Activated CD4-positive, alpha-beta memory T cell treated with anti-CD3 and anti-CD28 coated beads, Interleukin-2, amount 10 ng/mL, durations not matched to agents 7 days and 5 days (primary cell): ENCODE measurements at places on chromosomes 11 and 22. TPM values are rescaled to one million over a fixed set of nuclear protein-coding genes. Genes with fewer than 3 reads are reported as not detected.

SWAP70 gene
- total RNA-seq = 8.6 TPM

SCGB2A2 gene
- total RNA-seq = not detected

F2 gene
- not detected for total RNA-seq

MRGPRX4 gene
- total RNA-seq = not detected

CEP164 gene
- 45.6 TPM for total RNA-seq

MMP12 gene
- total RNA-seq = not detected

GLYAT gene
- not detected for total RNA-seq

ZNF195 gene
- total RNA-seq = 33.5 TPM

OR51E2 gene
- not detected for total RNA-seq

FIBIN gene
- not detected for total RNA-seq

YPEL1 gene
- 17.5 TPM for total RNA-seq

SMIM35 gene
- 0.45 TPM for total RNA-seq

SEPTIN5 gene
- not detected for total RNA-seq

MIOX gene
- total RNA-seq = 0.60 TPM

SHISAL1 gene
- total RNA-seq = not detected

RPL27A gene
- total RNA-seq = 817 TPM

FGF4 gene
- total RNA-seq = not detected

INS gene
- not detected for total RNA-seq

MRGPRE gene
- total RNA-seq = not detected

SCGB1D2 gene
- not detected for total RNA-seq

MTCH2 gene
- total RNA-seq = 87.8 TPM

PDE3B gene
- 73.9 TPM for total RNA-seq

- DNase-seq = no peak
Measured at GRCh38 chr11:85316967-85317366, 310.2 kb downstream of the DLG2 start.

GRCh38 chr11:25449091-25449490 lies 882.8 kb upstream of the ANO3 start:
- no peak for DNase-seq

DNA sequence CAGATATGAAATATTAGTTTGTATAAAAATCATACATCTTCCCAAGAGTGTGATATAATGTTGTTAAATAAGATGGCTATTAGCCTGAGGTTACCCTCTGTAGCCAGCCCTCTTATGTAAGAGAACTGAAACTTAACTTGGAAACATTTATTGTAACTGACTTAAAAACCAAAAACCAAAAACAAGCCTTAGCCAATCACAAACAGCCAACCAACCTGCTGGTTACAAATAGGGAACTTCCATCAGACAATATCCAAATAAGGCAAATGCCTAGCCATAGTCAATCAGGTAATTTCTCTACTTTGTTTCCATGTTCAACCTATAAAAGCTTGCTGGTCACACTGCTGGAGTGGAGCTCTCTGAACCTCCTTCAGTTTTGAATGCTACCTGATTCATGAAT lies 14.1 kb downstream of the KBTBD3 start:
- no peak for DNase-seq

DNA sequence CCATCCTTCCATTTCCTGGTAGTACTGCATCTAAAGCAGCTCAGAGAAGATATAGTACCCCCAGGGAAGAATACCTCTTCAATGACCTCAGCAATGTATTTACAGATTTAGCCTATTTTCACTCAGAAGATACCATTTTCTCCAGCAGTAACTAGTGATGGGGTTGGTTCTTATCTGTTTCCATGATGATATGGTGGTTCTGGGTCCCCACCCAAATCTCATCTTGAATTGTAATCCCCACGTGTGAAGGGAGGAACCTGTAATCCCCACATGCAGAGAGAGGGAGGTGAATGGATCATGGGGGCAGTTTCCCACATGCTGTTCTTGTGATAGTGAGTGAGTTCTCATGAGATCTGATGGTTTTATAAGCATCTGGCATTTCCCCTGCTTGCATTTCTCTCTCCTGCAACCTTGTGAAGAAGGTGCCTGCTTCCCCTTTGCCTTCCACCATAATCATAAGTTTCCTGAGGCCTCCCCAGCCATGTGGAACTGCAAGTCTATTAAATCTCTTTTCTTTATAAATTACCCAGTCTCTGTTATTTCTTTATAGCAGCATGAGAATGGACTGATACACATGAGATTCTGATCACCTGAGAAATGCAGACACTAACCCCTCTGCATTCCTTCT lies 139.2 kb downstream of the CCDC81 start:
- no peak for DNase-seq

DNA sequence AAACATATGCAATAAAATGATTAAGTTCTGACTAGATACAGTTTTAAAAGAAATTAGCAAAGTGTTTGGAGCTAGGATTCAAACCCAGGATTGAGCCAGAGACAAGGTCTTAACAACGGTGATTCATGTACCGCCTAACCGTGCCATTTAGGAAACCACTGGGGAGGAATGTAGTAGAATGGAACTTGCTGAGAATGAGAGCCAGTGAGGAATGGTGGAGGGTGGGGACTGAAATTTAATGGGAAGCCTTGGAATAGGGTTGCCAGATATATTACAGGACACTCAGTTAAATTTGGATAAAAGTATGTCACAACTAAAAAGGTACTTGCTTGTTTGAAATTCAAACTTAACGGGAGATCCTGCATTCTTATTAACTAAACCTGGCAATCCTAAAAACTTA lies 30.4 kb upstream of the TMEM86A start:
- no peak for DNase-seq

- no peak for DNase-seq
Measured at GRCh38 chr11:77823775-77824174, 2.8 kb downstream of the AAMDC start.

GRCh38 chr11:46279126-46280099 lies 2.0 kb downstream of the CREB3L1 start:
- no peak for DNase-seq

- DNase-seq = no peak
Measured at GRCh38 chr11:113732092-113732491, 26.0 kb upstream of the TMPRSS5 start.

DNA sequence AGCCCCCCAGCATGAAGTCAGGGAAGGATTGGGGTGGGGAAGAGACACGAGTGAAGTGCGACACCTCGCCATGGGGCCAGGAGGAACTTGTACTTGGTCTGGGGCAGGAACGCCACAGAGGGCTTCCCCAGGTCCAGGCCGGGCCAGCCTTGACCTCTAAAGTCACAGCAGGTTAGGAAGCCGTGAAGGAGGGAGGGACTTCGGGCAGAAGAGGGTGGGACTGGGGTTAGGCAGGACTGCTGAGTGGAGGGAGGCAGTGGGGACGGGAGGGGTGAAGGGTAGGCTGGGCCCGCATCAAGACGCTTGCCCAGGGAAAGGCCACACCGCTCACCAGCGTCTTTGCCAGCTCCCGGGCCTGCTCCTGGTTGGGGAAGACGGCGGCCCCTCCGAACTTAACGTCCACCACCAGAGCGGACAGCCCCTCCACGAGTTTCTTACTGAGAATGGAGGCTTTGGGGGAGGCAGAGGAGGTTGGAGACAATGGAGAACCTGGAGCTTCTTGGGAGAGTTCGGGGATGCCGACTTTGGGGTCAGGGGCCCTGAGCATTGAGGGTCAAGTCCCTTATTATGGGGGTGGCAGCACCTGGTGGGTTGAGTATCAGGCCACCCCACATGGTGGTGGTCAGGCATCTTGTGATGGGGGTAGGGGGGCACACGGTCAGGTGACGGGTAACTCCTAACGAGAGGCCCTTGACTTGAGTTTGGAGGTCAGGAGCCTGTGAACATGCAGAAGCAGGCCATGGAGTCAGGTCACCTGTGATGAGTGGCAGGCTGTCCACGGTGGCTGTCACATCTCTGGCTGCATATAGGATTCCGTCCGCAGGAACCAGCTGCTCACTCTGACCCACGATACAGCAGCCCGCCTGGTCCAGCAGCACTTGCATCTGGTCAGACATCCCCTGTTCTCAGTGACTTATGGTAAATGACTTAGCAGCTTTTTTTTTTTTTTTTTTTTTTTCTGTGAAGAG lies 1.7 kb upstream of the SCO2 start:
- DNase-seq = peak; percentile 69

GRCh38 chr11:113472471-113472870 lies 2.7 kb downstream of the DRD2 start:
- DNase-seq = no peak

- DNase-seq = no peak
Measured at GRCh38 chr11:30423279-30423648, 100.4 kb downstream of the ARL14EP start.

DNA sequence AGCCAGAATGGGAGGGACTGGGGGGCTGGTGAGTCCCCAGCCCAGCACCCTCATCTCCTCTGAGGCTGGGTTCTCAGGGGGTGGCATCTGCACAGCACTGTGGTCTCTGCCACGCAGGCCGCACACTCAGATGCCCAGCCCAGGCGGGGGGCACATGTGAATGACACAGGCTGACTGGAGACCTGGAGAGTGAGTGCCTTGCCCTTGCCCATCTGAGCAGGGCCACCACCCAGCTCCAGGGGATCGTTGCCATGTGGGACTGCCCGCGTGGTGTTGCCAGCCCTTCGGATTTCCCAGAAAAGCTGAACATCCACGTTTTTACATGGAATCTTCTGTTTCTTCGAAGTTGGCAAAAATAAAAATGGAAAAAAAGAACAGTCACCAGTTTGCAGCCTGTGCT lies 18.9 kb downstream of the PRDM11 start:
- DNase-seq = no peak

- DNase-seq = no peak
Measured at GRCh38 chr11:16357775-16358174, 1.4 kb upstream of the SOX6 start.

GRCh38 chr11:32960553-32961164 lies 55.0 kb upstream of the DEPDC7 start:
- DNase-seq = no peak

DNA sequence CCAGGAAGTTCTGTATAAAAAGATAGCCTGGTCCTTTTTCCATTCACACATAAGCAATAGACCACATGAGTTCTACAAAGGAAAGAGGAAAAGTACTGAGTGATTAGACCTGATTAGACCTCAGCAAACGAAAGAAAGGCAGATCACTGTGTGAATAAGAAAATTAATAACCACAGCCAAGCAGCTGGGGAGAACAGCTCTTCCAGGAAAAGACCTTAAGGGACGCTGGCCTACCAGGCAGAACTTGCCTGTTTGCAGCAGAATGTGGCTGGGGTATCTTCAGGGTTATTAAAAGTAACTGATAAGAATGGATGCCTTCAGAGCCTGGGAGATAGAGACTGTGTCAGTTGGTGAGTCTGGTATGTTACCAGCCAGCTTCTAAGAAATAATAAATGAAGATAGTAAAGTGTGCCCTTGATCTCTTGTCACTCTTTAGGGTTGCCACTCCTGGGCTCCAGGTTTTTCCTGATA lies 172.9 kb downstream of the DBX1 start:
- DNase-seq = no peak

DNA sequence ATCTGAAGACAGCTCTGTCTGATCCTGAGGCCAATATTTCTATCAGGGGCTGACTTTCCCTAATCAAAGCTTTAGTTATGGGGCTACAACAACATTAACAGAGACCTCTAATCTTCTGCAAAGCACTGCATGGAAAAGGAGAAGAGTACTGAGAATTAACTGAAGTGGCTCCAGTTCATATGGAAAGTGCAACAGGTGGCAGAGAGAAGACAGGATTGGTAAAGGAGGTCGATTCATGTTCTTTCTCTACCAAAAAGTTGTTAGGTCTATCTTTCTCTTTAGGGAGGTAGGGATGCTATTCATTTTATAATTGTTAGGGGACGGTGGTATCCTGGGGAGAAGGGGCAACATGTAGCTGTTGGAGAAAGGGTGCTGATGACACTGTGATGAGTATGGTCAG lies 232.7 kb upstream of the NARS2 start:
- DNase-seq = no peak

DNA sequence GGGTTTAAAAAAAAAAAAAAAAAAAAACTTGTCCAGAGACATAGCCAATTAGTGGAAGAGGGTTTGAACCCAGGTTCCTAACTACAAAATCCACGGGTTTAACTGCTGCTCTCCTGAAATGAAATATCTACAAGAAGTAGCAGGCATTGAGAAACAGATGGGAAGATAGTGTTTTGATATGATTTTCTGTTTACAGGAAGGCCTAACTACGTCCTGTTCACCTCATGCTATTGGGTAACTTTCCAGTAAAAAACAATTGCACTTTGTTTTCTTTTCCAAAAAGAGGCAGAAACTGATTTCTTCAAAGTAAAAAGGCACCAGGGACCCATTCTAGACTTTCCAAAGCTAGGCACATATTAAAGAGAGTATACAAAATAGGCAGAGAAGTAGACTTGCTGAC lies 5.9 kb upstream of the C11orf91 start:
- no peak for DNase-seq

- DNase-seq = no peak
Measured at GRCh38 chr11:75355051-75355450, 3.6 kb upstream of the ARRB1 start.

- DNase-seq = peak; percentile 62
Measured at GRCh38 chr11:61028135-61028729, 56.8 kb downstream of the CD6 start.

- DNase-seq = no peak
Measured at GRCh38 chr22:41991111-41991510, 7.5 kb upstream of the WBP2NL start.

DNA sequence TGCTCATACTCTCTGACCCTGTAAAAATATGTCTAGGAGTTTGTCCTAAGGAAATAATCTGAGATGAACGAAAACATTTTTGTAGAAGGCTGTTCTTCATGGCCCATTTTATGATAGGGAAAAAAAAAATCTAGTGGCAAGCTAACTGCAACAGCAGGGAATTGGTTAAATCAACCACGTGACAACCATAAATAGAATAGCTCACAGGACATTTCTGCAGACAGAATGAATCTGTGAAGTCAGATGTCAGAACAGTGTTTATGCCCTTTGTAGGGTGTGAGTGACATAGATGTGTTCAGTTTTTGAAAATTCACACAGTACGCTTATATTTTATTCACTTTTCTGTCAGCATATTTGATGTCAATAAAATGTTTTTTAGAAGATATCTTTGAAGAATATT lies 16.1 kb downstream of the ARHGAP1 start:
- DNase-seq = no peak

GRCh38 chr11:116990061-116990473 lies 108.2 kb downstream of the SIK3 start:
- no peak for DNase-seq

- DNase-seq = no peak
Measured at GRCh38 chr11:106001304-106002012, 20.6 kb downstream of the MSANTD4 start.

GRCh38 chr11:15485432-15485831 lies 370.7 kb downstream of the INSC start:
- DNase-seq = no peak

DNA sequence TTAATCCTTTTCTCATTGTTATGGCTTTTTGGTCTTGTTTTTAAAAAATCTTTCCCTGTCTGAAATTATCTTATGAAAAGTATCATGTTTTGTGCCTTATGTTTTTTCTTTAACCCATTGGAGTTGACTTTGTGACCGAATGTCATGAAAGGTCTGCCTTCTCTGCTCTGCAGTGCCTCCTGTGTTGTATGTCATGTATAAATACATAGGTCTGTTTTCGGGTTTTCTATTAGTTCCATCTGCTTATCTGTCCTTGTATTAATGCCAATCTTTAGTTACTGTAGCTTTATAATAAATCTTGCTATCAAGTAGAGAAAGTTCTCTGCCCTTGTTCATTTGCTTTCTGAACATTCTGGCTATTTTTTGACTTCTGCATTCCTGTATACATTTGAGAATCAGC lies 73.0 kb downstream of the ZBTB44 start:
- DNase-seq = no peak

- no peak for DNase-seq
Measured at GRCh38 chr22:22520020-22520656, at the start of gene ZNF280A. TSS of gene ZNF280A (minus strand) at chr22:22520270. CDS start at chr22:22515630, 4,640 bp downstream.

- no peak for DNase-seq
Measured at GRCh38 chr22:48938741-48939140, 888.9 kb downstream of the BRD1 start.
